Stimulated activated CD4-positive, alpha-beta T cell treated with anti-CD3 and anti-CD28 coated beads, Interleukin-2, amount 100 ng/mL, for 24 hours (primary cell): ENCODE measurements at places on chromosomes 11 and 22.

GRCh38 chr11:113556036-113556435 is 80.8 kb upstream of the DRD2 start:
- no peak for DNase-seq

DNA sequence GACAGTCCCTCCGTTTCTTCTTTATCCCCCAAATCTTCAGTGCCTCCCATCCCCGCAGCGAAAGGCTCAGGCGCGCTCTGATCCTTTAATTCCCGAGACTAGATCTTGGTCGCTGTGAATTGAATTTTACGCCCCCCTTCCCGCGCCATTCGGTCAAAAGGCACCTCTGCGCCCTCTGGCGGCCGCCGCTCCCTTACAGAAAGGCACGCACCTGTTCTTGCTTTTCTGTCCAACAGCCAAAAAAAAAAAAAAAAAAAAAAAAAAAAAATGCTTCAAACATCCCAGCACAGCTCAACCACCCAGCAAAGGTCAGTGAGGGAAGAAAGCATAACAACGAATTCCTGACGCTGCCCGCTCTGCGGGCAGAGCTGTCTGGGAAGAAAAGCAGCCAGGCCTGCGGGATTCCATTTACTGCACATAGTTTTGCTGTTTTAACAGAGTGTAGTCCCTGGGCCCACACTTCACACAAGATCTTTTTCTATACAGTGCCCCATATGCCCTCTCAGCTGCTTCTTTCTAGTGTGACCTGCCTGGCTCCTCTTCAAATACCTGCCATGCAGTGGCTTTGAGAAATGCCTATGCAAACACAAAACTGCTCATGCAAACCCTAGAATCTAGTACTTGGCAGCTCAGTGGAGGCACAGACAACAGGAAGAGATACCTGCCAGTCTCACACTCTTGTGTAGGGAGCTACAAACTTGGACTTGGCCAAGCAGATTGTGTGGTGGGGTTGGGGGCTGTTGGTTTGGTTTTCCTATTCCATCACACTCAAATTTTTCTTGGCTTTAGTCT is 1.3 kb upstream of the ESAM start:
- peak; percentile 90 for DNase-seq

DNA sequence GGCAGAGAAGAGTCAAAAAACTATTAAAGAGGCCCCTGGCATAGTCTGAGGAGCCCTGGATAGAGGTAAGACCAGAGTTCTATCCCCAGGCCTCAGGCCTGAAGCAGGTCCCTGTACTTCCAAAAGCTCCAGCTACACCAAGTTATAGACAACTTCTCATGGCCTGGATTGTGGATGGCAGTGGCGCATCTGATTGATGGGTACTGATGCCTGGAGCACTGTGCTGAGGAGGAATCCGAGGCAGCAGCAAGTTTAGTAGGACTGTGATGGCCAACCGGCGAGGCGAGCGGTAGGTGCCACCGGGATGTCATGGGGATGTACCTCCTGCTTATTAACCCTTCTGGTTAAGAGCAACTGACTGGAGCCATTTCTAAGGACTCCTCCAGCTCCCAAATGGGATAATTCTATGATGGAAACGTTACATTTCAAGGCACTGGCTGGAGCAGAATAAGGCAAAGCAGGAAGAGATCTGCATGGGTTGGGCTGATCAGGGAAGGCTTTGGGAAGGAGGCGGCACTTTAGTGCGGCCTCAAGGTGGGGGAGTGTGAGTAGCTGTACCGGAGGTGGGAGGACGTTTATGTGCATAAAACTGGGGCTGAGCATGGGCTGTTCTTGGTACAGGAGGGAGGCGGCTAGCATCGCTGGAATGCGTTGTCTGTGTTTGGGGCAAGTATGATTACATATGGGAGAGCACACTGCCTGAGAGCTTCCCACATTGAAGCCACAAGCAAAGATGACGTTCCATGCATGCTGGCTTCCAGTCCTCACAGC is 24.2 kb upstream of the JAM3 start:
- no peak for DNase-seq

DNA sequence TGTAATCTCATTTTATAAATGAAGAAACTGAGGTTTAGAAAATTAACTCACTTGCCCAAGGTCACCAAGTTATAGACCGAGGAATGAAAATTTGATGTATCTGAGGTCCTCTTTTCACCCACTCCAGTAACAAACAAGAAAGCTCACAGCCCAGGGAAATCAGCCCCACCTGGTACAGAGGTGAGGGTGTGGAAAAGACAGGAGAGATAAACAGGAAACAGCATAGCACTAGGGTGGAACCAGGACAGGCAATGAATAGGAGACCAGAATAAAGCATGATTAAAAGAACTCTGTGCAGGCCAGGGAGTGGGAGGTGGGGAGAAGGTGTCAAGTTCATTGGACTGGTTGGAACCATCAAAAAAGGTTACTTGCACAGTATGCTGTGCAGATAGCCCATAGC is 46.2 kb upstream of the SMCO4 start:
- no peak for DNase-seq

- DNase-seq: no peak
Measured at GRCh38 chr11:118282606-118283005, 18.5 kb upstream of the MPZL2 start.

GRCh38 chr11:32597921-32598320 is 14.3 kb downstream of the EIF3M start:
- DNase-seq: no peak

DNA sequence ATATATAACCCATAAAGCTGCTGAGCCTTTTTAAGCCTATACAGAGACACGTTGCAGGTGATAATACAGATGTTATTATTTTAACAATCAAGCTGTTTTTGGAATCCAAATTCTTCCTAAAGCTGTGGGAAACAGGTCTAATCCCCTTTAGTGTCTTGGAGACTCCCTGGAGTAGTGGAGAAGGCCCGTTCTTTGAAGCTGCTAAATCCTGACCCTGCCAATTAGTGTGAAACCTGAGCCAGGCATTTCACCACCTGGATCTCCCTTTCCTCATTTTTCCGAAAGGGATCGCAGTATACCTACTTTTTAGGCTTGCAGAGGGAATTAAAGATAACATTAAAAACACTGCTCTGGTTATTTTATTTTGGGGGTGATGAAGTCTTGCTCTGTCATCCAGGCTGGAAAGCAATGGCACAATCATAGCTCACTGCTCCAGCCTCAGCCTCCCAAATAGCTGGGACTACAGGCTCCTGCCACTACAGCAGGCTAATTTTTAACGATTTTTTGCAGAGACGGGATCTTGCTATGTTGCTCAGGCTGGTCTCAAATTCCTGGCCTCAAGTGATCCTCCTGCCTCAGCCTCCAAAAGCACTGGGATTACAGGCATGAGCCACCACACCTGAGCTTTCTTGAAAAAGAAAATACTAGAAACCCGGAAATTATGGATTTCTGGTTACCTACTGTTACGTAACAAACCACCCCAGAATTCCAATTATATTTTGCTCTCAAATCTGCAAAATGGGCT is 1.7 kb upstream of the EIF4ENIF1 start:
- DNase-seq: no peak

DNA sequence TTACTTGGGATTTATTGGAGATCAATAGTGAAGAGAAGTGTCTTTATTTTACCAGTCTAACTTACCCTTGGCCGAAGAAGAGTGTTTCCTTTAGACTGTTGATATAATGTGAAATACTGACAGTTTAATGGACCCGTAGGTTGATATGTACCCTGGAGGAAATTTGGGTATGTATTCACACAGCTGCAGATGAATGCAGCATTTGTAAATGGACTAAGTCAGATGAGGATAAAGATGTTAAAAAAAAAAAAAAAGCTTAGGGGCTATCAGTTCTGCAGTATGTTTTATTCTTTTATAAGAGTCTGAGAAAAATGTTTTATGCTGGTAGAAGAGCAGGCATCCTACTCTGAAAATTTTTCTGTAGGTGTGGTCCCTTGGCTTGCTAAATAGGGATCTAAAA is 2.7 kb downstream of the REXO2 start:
- no peak for DNase-seq

DNA sequence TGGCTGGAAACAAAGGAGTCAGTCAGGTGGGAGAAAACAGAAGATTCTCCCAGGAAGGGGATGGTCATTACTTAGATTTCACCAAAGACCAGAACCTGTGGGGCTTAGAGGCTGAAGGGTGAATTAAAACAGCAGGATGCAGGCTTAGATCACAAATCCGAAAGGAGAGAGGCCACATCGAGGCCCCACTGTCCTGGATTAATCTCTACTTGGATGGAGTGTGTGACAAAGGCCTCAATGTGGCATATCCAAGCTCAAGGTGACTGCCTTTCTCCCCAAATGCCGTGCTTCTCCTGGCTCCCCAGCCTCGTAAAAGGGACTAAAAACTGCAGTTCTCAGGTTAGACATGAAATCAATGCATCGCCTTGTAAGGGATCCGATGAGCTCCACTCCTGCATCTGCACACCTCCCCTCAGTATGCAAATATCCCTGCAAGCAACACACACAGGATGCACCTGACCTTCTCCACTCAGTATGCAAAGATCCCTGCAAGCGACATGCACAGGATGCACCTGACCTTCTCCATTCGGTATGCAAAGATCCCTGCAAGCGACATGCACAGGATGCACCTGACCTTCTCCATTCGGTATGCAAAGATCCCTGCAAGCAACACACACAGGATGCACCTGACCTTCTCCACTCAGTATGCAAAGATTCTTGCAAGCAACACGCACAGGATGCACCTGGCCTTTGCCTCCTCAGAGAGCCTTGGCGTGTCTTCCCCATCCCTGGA is 447.4 kb downstream of the BRD1 start:
- DNase-seq: no peak

DNA sequence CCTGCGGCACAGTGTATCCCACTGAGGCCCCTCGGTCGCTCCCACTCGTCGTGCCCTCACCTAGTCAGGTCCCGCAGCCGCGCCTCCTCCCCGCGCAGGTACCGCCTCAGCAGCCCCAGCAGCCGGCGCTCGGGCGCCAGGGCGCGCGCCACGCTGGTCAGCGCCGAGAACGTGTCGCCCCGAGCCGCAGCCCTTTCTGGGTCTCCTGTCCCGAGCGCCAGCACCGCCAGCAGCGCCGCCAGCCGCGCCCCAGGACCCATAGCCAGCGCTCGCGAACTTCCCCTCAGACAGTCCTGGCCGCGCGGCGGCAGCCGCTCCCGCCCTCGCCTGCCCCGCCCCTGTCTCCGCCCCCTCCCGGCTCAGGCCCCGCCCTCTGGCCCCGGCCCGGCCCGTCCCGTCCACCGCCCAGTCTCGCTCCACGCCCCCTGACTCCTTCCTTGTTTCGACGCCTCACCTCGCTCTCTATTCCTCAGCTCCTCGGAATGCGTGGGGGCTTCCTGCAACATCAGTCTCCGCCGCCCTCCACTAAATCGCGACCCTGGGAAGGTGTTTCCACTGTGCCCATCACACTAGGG is at the start of gene P4HA3:
Gene P4HA3 (minus strand): TSS at position 289 of the 575 bp plus-strand sequence. CDS start 29 bp downstream, at position 260.
- peak; percentile 46 for DNase-seq

- DNase-seq: no peak
Measured at GRCh38 chr11:61297746-61298145, 2.6 kb upstream of the VWCE start.

GRCh38 chr11:17958446-17958845 is 54.4 kb downstream of the SERGEF start:
- no peak for DNase-seq

DNA sequence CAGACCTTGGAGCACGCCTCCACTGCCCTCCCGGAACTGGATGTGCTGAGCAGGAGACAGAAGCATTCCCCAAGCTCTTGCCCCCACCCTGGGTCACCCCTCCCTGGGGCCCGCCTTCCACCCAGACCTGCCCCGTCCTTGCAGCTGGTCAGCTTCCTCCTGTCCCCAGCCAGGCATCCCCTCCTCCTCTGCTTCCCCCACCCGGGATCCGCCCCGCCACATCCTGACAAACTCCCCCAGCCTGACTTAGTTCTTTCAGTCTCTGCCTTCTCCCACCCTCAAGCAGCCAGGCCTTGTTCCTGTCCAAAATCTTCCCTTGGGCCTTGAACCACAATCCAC is 1.1 kb upstream of the PLXNB2 start:
- no peak for DNase-seq

GRCh38 chr11:73270855-73271477 is 1.2 kb upstream of the P2RY6 start:
- no peak for DNase-seq

DNA sequence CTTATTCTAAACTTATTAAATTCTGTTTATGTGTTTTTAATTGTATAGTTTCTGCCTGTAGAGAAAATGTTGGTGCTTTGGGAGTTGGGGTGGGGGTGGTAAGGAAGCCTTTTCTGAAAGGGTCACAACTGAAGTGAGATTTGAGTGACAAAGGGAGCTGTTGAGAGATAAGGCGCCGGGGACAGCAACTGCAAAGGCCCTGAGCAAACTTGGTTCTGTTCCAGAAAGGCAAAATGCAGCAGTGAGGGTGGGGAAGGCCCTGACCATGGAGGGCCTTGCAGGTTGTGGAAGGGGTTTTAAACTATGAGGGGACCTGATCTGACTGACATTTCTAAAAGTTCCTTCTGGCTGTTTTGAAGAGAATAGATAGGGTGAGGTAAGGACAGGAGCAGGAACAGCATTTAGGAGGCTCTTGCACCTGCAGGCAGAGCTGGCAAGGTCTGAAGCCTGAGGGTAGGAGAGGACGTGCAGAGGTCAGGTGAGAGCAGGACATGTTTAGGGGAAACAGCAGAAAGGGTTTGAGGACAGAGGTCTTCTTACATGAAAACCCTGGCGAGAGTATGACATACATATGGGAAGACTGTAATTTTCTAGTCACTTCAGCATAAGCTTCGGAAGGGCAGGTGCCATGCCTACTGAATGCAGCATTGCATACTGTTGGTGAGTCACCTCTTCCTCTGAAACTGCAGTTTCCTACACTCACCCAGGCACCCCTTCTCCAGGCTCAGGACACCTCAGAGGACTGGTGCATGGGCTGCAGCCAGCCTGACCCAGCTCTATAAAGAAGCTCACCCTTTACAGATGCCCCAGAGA is 190.7 kb downstream of the SNX19 start:
- DNase-seq: no peak

- DNase-seq: no peak
Measured at GRCh38 chr11:81700076-81700475, 1033.6 kb downstream of the FAM181B start.

DNA sequence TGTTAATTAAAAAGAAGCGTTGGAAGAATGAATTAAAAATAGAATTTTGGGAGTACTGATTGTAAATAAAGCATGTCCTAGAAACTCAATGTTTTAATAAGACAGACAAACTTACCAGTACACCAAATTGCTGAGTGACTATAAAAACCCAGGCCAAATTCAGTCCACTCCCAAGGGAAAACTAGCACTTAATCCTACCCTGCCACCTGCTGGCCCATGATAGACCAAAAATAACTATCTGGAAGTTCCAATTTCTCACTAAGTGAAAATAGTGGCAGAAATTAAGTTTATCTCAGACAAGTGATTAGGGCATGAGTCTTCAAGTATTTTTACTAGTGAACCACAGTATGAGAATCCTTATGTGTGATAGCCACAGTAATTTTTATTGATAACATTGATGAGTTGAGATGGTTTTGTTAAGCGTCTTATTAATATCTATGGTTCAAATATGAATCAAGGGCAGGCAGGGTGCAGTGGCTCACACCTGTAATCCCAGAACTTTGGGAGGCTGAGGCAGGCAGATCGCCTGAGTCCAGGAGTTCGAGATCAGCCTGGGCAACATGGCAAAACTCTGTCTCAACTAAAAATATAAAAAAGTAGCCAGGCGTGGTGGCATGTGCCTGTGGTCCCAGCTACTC is 9.8 kb upstream of the DDX10 start:
- peak; percentile 38 for DNase-seq
